ENCODE measurements at places on chromosomes 5 and 9.

DNA sequence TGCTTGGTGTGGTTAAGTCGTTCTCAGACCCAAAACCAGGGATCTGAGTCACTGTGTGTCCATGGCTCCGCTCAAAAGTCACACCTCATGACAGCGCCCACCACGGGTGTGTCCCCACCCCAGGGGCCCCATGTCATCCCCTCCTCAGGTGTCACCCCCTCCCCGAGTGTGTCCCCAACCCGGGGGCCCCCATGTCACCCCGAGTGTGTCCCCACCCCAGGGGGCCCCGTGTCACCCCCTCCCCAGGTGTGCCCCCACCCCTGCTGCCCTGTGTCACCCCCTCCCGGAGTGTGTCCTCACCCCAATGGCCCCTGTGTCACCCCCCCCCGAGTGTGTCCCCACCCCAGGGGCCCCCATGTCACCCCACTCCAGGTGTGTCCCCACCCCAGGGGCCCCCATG is 5.1 kb downstream of the LRRC14B start:
- DNase-seq = no peak

- peak; percentile 17 for DNase-seq
Observed at GRCh38 chr5:77139001-77139400, 51.9 kb upstream of the ZBED3 start.

- no peak for DNase-seq
Observed at GRCh38 chr5:79966448-79966847, 24.6 kb downstream of the MTX3 start.

DNA sequence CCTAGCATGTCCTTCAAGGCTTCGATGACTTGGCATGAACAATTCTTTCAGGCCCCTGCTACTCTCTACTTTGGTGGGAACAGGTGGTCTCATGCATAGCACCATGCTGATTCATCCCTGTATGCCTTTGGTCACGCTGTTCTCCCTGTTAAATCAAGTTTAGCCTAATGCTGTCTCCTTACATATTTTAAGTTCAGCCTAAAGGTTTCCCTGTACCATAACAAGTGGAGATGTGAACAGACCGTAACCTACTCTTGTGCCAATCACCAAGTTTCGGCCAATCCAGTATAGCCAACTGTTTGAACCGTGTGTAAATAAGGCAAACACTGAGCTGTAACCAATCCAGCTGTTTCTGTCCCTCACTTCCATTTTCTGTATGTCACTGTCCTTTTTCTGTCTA is 8.0 kb downstream of the GAS1 start:
- DNase-seq = no peak

GRCh38 chr9:113654605-113655428 is 191.3 kb downstream of the RGS3 start:
- no peak for DNase-seq

GRCh38 chr5:139961435-139962157 is 81.5 kb downstream of the NRG2 start:
- DNase-seq = no peak

DNA sequence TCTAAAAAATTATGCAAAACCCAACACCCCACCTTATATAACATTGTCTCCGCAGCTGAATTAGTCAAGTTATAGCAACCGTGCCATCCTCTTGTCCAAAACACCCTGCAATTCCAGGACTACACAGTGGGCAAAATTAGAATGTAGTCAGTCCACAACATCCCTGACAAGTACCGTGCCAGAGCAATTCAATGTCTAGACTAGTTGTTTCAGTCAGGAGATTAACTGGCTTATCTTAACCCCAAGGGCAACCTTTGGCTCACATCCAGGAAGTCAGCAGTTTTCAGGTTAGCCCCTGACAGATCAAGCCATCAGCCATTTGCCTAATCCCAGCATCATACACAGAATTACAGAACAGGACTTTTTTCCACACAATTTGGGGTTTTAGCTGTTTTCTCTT is 240.8 kb upstream of the TMEM161B start:
- no peak for DNase-seq

DNA sequence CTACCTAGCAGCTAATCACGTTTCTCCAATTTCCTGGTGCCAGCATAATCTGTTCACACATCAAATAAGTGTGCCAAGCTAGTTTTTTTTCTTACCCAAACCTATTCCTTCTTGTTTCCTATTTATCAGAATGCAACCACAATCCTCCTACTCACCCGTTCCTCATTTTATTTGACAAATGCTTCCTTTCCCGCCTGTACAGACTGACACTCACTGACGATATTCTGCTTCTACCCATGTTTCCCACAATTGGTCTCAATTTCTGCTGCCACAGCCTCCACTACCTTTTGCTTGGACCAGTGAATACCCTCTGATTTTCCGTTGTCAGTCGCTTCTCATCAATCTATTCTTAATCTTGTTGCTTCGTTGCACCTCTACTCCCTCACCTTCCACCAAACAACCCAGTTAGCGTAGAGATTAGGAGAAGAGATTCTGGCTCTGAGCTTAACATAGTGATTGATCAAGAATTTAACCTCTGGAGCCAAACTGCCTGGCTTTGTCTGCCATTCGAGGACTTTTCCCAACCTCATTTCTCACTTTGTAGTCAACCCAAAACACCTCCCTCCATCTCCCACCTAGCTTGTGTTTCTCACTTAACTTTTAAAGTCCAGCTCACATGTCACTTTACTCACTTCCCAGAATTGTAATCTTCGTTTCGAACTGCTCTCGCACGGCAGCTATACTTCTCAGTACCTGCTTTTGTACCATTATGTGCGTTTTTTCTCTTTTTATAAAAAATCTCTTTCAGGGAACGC is 729 bp upstream of the TMEM38B start:
- no peak for DNase-seq

- no peak for DNase-seq
Observed at GRCh38 chr9:4164356-4164755, 135.5 kb downstream of the GLIS3 start.

- no peak for DNase-seq
Observed at GRCh38 chr5:149151717-149152116, 10.4 kb downstream of the ABLIM3 start.

DNA sequence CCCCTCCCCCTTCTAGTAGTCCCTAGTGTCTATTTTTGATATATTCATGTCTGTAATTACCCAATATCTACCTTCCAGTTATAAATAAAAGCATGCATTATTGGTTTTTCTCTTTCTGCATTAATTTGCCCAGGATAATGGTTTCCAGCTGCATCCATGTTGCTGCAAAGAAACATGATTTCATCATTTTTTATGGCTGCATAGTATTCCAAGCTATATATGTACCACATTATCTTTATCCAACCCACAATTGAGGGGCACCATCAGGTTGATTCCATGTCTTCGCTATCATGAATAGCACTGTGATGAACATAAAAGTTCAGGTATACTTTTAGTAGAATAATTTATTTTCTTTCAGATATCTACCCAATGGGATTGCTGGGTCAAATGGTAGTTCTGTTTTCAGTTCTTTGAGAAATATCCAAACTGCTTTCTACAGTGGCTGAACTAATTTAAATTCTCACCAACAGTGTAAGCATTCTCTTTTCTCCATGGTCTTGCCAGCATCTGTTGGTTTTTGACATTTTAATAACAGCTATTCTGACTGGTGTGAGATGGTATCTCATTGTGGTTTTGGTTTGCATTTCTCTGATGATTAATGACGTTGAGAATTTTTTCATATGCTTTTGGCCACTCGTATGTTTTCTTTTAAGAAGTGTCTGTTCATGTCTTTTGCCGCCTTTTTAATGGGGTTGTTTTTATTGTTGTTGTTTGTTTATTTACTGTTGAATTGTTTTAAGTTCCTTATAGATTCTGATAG is 746.1 kb upstream of the MEF2C start:
- DNase-seq = no peak

DNA sequence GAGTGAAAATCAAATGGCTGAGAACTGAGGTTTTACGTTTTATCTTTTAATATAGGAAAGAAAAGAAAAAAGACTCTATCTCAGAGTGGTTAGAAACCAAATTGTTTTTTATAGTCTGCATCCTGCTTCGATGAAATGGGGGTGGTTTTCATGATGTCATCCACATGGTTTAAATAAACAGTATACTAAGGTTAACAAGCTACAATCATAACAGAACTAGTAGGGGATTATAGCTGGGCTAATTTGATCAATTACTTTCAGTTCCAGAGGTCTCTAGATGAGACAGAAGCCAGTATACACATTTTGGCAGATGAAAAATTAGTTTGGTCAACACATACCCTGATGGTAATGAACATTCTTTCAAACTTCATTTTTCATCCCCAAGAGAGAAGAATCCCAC is 106.3 kb upstream of the SNX2 start:
- no peak for DNase-seq

- DNase-seq = no peak
Observed at GRCh38 chr9:121902461-121903135, 190.5 kb downstream of the TTLL11 start.

GRCh38 chr5:31404325-31404724 is 127.6 kb downstream of the DROSHA start:
- no peak for DNase-seq

DNA sequence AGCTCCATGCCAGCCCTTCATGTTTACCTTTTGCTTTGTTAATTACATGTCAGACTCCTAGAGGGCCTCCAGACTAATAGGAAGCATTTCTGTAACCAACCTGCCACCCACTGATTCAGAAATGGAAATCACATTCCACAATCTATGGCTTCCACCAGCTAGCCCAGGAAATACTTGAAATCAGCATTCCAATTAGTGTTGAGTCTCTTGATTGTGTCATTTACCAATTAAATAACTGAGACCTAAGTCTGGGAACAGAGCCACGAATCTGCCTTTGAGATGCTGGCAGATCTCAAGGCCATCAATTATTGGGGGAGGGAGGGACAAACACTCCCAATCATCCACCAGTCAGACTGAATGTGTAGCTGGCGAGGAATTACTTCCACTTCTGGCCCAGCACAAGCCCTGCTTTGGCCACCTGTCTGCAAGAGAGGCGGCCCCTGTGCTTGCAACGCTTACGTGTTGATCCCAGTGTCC is 27.4 kb upstream of the SAP30L start:
- DNase-seq = no peak

DNA sequence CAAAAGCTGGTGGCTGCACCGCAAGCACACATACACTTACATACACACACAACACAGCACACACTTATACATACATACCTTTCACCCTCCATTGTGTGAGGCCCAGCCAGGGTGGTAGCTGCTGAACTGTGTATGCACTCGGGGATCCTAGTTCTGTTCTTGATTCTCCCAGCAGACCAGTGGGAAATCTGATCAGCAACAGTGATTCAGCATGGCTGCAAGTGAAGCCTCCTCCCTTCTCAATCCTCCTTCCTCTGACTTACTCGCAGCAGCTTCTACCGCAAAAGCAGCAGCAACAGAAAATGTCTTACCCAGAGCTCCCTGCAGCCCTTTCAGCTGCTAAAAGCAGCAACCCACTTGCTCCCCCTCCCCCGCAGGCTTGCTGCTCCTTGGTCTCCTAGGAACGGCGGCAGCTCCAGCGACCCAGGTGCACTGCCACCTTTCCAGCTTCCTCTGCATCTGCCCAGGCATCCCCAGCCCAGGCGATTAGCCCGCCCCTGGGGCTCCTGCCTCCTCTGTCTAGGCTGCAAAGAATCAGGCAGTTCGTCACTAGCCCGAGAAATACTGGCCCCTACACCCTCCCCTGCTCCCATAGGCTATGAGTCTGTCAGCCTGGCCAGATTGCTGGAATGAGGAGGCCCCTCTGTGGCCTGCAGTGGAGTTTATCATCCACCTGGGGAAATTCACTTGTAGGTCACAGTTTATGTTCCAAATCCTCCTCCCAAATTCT is at the start of gene KLHL3:
KLHL3 (minus strand) TSS at position 535 of the 730 bp plus-strand sequence; CDS start at position 92, 443 bp downstream.
- peak; percentile 7 for DNase-seq

GRCh38 chr5:75951158-75951557 is 132.0 kb upstream of the SV2C start:
- no peak for DNase-seq

DNA sequence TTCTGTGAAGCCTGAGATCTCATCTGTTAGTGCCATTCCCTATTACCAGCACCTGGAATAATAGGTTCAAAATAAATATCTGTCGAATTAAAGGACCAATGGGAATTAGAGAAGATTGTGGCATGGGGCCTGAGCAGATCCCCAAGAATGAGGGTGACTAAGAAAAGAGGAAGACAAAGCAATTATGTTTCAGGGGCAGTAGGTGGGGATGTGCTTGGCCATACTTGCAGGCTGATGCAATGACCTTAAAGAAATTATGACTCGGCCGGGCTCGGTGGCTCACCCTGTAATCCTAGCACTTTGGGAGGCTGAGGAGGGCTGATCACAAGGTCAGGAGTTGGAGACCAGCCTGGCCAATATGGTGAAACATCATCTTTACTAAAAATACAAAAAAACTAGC is 562.8 kb downstream of the PTPRD start:
- no peak for DNase-seq

GRCh38 chr9:126275386-126276001 is 51.1 kb upstream of the MVB12B start:
- peak; percentile 70 for DNase-seq

DNA sequence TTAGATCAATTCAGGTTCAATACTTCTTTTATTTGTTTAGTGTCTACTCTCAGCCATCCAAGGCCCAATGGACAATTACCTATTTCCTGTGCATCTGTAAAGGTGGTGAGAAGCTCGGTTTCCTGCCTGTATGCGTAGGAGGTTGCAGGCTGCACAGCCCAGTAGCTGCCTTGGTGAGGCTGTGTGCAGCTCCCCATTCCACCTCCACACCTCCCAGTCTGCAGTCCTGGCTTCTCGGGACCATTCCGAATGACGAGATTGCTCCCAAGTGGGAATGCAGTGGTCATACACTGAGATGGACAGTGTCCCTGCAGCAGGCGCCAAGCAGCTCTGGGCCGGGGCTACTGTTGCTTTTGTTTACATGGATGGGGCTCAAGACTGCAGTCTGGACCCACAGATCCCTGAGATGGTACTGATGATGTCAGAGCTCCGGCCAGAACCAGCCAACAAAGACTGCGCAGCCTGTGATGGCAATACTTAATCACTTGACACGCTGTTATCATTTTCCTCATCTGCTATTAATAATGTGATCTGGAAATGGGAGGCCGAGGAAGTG is 206.1 kb upstream of the IRX1 start:
- no peak for DNase-seq

DNA sequence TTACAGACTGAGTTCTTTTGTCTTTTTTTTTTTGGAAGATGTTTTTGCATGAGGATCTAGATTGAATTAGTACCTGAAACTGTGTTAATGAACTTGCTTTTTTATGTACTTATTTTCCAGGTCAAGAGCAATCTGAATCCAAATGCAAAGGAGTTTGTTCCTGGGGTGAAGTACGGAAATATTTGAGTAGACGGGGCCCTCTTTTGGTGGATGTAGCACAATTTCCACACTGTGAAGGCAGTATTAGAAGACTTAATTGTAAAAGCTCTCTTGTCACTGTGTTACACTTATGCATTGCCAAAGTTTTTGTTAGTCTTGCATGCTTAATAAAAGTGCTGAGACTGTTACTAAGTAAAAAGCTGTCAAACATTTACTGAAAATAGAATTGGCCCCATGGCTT is 14.5 kb downstream of the SLC23A1 start:
- no peak for DNase-seq

DNA sequence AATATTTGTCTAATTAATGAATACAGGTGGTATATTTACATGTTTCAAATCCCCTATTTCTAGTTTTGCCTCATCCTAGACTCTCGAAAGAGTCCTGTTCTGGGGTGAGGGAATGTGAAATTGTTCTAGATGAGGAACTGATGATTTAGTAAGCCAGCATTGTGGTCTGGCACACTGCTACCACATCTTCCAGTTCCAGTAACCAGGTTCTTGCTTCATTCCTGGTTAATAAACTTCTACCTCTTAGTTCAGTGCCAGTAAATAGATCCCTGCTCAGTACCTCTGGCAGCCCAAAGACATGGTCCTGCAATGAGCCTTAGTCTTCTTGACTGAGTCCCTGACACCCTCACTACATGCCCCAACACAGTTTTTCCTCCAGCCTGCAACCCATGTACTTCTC is 207.7 kb downstream of the SREK1 start:
- DNase-seq = no peak

GRCh38 chr9:69515810-69516209 is 156.4 kb downstream of the APBA1 start:
- DNase-seq = no peak
